ENCODE measurements at places on chromosomes 4 and X.

DNA sequence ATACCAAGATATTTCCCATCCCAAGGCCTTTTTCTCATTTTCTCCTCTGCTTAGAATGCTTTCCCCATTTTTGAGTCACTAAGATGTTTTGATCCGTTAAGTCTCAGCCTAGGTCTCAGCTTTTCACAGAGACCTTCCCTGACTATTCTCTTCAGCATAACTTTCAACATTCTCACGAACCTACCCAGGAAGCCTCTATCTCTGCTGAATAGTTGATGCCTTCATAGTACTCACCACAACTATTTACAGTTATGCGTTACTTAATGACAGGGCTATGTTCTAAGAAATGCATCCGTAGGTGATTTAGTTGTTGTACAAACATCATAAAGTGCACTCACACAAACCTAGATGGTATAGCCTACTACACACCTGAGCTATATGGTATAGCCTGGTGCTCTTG, 64.5 kb downstream of the ARL9 start:
- DNase-seq, result no peak

DNA sequence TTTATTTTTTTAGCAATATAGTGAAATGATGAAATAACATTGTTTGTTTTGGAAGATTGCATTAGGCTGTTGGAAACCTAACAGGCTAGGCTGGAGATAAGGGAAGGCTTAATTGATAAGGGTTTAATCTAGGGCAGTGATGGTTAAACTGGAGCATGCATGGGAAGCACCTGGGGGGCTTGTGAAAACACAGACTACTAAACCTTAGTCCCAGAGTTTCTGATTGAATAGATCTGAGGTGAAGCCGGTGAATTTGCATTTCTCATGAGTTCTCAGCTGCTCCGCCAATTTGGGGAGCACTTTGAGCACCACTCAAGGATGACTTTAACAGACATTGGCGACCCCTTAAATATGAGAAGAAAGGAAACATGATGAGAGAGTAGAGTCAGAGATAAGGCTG, 11.5 kb downstream of the STK26 start:
- DNase-seq, result no peak

DNA sequence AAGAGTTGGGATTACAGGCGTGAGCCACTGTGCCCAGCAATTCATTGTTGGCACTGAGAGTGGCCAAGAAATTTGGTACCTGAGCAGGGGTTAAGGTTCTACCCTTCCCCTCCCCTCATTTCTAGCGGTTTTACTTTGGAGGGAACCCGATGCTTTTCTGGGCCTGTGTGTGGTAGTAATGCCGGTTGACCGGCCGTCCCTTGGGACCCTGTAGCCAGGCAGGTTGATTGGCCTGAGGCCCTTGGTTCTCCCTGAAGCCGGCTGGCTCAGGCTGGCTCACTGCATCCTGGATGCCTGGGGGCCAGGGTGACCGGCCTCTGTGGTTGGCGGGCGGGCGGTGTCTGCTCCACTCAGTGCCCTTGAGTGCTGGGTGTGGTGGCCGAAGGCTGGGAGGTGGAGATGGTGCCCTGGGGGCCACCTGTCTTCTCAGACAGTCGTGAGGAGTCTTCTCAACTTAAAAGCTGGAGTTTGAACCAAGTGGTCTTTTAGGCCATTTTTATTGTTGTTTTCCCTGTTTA, 45.6 kb downstream of the RGS12 start:
- DNase-seq, result no peak

DNA sequence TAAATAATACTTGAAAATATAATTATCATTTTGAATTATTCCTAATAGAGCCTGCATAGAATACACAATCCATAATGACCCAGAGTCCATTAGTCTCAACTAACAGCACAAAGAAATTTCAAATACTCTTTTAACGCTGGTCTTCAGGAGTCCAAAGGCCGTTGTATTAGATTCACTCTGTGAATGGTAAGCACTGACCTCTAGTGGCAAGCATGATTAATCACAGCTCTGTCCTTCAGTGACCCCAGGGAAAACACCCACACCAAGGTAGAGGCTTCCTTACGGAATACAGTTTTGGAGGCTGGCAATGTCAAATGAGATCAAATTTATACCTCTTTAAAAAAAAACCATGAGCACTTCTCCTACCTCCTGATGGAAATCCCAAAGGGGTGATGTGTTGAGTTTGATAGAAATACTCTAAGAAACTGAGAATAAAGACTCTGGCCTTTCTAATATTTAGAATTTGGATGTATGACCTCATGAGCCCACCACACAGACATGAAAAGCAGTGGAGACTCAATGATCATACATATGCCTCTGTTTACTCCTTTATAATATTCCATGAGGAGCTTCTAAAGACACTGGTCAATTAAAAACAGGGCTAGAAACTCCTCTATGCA, 147.2 kb upstream of the DKK2 start:
- DNase-seq, result no peak

DNA sequence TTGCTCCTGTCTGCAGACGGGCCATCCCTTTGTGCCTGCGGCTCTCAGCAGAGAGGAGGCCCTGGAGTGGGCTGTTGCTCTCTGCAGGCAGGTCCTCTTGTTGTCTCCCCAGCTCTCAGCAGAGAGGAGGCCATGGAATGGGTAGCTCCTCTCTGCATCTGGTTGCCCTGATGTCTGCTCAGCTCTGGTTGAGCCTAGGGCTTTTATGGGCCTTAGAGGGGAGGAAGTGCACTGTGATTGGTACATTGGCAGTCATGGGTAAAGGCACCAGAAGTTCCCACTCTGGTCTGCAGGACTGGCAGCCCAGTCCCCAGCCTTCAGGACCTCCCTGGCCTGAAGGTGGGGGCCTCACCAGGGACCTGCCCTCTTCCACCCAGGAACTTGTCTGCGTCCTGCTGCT, 21.5 kb downstream of the SPON2 start:
- DNase-seq, result no peak

DNA sequence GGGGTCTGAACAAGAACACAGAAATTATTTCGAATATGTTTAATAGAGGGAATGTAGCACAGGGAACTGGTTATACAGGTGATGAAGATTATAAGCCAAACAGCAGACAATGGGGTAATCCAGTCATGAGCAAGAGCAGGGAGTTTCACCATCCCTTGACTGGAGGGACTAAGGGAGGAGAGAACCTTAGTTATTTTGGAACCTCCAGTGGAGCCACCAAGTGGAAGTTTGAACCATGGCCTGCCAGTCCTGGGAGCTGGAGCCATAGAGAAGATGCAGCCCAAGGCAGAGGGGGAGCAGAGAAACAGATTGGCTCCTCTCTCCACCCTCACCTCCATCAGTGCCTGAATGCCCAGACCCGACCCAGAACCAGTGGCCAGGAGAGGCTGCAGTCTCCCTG, 264.6 kb upstream of the RASGEF1B start:
- no peak for DNase-seq

DNA sequence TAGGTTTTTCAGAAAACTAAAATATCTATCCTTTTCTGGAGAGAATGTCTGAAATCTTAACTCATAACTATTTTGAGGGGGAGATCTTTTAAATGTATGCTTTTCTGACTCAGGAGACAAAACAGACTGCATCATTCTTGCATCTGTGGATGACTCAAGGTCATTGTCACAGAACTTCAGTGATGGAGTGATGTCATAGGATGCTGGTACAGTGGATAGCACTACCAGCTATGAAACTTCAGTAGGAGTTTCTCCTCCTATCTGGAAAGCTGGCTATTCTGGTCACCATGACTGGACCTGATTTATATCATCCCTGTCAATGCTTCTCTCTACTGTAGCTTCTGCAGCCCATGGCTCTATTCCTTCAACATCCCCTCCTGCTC, 50.3 kb downstream of the PARM1 start:
- no peak for DNase-seq

- no peak for DNase-seq
These were observed 10.4 kb downstream of the PRDM8 start for GRCh38 chr4:80207664-80208063.

GRCh38 chr4:7124689-7125442, 57.0 kb upstream of the GRPEL1 start:
- no peak for DNase-seq

DNA sequence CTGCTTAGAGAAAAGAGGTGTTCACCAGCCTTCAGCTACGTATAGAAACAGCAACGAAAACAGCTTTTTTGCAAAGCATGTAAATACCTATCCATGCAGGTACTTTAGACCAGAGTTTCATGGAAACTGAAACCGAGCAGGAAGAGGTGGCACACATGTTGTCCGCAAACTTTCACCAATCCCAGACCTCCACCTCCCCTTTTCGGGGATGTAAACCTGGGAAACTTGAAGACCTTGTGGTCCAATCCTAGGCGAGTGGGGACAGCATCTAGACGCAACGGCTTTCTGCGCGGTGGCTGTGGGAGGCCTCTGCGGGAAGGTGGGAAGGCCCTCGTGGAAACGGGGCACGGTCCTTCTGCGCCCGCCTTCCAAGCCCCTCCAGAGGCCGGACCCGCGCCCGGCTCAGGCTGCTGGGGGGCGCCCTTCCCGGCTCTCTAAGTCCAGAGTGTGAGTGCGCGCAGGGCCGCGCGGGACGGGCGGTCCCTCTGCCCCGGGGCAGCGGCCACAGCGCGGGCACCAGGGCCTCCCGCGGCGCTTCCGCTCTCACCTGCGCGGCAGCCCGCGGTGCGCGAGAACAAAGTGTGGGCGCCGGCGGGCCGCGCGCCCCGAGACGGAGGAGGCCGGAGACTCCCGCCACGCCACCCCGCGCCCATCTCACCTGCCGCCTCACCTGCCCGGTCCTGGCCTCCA, 830 bp upstream of the SHROOM2 start:
- no peak for DNase-seq

DNA sequence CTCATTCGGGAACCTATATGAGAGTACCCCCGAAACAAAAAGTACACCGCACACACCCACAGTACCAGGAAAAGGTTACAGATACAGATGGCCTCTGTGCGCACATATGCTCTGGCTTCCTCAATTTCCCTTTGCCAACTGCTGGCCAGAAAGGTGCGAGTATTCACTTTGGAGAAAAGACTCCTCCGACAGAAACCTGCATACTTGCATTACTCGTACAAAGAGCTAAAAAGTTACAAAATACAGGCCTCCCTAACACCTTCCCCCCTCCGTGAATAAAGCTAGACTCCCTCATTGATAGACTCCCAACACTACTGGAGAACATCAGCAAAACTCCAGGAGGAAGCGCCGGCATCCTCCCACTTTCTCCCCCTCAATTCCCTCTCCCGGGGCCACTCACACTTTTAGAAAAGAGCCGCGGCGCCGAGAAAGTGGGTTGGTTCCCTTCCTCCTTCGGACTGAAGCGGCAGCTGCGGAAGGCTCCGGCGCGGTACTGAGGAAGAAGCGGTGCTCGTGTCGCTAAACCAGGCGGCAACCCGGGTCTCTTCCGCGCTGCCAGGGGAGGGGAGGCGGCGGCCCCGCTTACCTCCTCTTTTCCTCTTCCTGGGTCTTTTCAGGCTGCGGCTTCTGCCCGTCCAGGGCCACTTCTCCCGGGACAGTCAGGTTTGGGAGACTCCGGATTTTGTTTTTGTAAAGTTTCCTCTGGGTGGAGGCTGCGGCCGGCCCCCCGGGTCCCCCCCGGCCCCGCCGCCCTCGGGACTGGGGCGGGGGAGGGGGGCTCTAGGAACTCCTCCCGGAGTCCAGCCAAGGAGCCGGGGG, 1.1 kb downstream of the FBXW7 start:
- no peak for DNase-seq

DNA sequence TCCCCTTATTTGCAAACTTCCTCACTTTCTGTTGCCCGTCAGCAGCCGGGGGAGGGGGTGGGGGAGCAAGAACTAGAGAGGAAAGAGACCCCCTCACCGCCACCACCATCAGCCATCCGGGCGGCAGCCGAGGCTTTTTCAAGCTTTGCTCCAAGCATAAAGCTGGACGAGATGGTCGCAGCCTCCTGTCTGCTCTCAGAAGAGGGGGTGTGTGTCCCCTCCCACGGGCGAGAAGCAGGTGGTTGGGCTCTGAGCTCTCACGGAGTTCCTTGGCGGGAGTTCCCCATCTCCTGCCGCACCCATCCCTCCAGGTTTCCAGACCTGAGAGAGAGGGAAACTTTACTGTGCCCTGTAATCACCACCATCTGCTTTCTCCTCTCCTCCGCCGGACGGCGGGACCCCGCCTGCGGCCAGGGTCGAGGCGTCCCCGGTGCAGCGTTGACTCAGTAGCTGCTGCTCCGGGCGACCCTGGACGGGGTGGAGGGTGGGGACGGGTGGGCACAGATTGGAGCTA, 4.7 kb upstream of the ARX start:
- no peak for DNase-seq

DNA sequence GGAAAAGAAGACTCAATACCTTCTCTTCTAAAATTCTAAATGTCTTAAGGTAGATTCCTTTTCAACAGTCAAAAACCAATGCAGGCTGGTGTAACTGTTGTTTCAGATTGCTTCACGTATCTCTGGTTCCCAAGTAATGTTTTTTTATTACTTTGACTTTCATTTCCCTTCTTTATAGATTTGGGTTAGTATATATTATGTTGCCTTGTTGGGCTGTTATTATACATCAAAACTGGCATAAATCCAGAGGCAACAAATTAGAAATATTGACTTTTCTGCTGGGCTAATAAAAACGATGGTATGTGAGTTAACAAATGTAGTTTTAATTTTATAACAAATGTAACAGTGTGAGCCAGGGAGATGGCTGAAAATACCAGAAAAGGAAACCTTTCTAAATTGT, 444.7 kb upstream of the TENM3 start:
- no peak for DNase-seq

DNA sequence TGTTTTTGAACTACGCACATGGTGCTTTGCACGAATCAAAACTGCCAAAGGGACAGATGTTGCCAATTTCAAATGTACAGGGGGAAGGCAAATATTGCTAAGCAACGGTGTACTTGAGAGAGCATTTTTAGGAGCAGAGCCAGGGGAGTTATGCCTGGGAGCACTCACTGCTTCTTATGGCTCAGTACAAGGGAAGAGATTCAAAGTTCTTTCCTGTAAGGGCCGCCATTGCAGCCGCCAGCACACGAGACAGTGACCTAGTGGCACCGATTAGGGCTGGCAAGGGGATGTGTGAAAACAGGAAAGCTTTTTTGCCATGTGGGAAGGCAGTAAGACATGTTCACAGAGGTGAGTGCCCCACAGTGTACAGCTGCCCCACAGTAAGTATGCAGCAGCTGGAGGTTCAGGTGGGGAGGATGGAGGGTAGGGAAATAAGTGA, 133.8 kb downstream of the AFF1 start:
- no peak for DNase-seq

DNA sequence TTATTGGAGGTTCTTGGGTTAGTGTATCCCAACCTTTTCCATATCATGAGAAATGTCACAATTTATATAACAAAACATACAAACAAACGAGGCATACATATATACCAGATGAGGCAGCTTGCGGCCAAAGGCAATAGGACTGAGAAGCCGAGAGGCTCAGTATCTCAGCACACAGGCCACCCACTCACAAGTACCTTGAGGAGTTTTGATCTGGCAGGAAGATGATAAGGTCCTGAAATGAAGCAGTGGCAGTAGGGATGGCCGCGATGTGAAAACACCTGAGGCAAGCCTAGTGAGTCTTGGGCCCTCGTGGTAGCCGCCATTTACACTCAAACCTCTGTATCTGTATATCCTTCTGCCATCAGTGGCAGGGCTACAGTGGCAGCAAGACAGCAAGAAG, 55.3 kb upstream of the PRPS1 start:
- DNase-seq, result no peak

GRCh38 chr4:10111067-10111801, 5.4 kb downstream of the WDR1 start:
- no peak for DNase-seq

All from stimulated activated CD4-positive, alpha-beta T cell treated with anti-CD3 and anti-CD28 coated beads, Interleukin-1b, Interleukin-23, amount 100 ng/mL, for 24 hours (primary cell).